Cortex of kidney (tissue), 1 donor: ENCODE measurements at places on chromosomes 16 and 17.

DNA sequence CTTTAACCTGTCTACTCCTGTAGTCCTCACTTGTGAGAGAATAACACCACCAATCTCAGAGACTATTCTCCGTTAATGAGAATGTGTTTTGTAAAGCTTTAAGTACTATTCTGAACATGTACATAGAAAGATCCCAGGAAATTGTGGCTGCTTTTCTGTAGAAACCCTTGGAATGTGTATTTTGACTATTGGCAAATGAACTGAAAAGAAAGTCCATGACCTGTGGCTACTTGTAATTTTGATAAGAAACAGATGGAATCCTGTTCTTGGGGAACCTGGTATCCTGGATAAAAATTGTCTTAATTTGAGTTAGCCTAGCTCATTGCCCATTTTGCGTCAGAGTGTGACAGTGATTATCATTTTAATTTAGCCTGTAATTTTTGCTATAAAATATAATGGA, 9.1 kb downstream of the CTCF start:
- DNase-seq = no peak

- DNase-seq = no peak
These were observed 10.9 kb downstream of the RBBP6 start for GRCh38 chr16:24550295-24550694.

GRCh38 chr17:31568121-31568520, 176.6 kb downstream of the RAB11FIP4 start:
- DNase-seq = no peak

- DNase-seq = no peak
These were observed 12.6 kb upstream of the OR1F1 start for GRCh38 chr16:3175157-3176093.

- DNase-seq = no peak
These were observed 3.4 kb upstream of the MLLT6 start for GRCh38 chr17:38701504-38702165.

DNA sequence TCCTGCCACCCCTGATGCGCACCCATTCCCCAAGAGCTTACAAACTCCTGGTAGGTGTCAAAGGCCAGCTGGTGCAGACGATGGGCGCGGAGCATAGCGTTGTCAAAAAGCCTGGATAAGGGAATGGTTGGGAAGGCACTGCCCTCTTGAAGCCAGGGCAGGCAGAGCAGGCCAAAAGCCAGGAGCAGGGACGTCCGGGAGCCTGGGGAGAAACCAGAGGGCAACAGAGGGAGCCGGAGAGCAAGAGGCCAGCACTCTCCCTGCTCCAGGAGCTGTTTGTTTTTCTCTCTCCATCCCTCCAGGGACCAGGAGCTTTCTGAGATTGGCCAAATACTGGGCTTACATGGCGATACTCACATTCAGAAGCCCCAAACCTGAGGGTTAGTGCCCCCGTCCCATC, 334 bp downstream of the GH1 start:
- no peak for DNase-seq

- DNase-seq = no peak
These were observed 71.5 kb upstream of the DNAJA2 start for GRCh38 chr16:47045023-47045422.

DNA sequence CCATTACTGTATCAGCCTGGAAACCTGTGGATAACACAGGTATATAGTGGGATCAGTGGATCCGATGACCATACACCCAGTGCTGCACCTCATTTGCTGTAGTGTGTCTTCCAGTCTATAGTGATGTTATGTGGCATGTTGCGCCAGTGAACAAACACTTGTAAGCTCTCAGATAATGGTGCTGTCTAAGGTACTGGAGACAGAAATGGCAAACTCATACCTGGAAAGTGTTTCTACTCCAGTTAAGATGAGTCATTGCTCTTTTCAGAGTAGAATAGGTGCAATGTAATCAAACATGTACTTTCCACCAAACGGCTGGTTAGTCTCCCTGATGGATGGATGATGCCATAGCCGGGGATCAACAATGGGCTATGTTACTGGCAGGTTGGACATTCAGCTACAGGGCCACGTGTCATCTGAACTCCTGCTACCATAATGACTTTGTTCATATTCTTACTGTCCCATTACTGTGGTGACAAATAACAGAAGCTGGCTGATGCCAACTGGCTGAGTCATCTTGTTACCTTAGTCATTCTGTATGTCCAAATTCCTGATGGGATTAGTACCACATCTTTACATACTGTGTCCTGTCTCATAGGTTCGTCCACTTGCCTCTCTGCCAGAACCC, 6.3 kb downstream of the CCL11 start:
- no peak for DNase-seq

GRCh38 chr17:27577884-27578717, 52.9 kb upstream of the LGALS9 start:
- no peak for DNase-seq

DNA sequence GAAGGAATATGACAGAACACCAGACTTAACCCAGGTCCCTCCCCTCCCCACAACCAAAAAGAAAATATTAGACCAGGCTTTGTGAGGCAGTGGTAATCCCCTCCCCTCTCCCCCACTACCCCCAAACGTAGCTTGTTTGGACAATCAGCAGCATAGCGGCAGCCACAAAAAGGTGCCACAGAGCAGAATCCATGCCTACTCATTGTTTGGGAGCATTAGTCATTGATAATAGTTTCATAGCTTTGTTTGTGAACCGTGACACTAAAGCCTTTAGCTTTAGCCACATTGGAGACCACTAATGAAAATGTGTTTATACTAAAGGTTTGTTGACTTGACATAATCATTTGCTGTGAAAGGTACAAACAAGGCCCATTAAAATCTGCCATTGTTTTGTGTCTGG, 65.1 kb downstream of the NUP93 start:
- DNase-seq = no peak

GRCh38 chr16:56910654-56911539, 21.0 kb upstream of the HERPUD1 start:
- no peak for DNase-seq

DNA sequence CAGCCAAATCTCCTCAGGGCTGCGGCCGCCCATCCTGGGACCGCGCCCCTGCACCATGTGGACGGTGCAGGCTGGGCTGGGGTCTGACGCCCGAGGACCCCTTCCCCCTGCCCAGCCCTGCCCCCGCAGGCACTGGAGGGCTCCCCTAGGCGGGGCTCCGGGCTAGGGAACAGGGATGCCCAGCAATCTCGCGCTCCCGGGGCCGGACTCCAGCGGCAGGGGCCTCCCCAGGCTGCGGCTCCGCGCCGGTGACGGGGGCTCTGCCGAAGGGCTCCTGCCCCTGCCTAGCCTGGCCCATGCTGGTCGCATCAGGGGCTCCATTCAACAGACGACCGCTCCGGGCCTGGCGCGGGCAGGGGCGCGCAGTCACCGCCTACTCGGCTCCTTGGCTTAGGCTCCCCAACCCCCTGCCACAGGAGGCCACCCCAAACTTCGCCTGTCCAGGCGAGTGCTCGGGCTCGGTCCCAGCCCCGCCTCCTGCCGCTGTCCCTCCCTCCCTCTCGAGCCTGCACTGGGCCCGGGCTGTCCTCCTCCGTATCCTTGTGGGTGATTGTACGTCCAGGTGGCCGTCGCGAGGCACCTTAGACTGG, 27.4 kb upstream of the ADORA2B start:
- no peak for DNase-seq

DNA sequence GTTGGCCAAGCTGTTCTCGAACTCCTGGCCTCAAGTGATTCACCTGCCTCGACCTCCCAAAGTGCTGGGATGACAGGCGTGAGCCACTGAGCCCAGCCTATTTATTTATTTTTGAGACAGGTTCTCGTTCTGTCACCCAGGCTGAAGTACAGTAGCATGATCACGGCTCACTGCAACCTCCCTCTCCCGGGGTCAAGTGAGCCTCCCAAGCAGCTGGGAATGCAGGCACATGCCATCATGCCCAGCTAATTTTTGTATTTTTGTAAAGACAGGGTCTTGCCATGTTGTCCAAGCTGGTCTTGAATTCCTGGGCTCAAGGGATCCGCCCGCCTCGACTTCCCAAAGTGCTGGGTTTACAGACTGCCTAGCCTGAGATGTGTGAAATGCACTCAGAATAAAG, 10.2 kb upstream of the SEC14L1 start:
- DNase-seq = no peak

- DNase-seq = no peak
These were observed 24.6 kb downstream of the C16orf90 start for GRCh38 chr16:3470723-3471122.

DNA sequence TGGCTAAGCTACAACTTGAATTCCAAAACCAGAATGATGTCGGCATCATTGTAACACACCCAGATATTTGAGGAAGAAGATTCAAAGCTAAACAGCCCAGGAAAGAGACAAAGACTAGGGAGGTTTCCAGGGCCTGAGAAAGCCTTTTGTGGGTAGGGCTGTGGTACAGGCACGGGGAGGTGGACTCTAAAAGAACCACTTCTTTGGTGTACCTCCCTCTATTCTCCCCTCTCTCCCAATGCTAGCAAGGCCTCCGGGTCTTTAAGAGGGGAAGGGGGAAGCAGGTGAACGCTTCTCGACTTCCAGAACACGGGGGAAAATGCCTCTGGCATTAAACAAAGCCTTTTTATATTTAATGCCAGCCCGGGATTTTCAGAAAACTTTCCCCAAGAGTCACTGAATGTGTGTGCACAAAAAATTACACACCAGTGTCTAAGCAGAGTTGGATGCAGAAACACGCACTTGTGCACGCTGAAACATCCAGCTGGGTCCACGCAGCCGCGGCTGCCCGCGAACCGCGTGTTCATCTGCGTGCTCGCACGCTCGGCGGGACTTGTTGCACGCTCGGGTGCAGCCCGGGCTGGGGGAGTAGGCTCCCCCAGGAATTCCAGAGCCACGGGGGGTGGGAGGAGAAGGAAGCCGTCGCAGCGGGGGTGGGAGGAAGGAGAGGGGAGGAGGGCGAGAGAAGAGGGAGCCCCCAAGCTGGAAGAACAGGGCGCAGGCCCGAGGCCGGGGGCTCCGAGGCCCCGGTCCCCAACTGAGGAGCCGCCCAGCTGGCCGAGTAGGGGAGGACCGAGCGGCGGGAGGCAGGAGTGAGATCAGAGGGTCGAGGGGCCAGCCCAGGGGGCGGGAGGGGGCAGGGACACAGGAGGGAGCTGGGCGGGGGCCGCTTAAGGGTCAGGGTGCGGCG, 20.1 kb upstream of the ZNF423 start:
- no peak for DNase-seq

DNA sequence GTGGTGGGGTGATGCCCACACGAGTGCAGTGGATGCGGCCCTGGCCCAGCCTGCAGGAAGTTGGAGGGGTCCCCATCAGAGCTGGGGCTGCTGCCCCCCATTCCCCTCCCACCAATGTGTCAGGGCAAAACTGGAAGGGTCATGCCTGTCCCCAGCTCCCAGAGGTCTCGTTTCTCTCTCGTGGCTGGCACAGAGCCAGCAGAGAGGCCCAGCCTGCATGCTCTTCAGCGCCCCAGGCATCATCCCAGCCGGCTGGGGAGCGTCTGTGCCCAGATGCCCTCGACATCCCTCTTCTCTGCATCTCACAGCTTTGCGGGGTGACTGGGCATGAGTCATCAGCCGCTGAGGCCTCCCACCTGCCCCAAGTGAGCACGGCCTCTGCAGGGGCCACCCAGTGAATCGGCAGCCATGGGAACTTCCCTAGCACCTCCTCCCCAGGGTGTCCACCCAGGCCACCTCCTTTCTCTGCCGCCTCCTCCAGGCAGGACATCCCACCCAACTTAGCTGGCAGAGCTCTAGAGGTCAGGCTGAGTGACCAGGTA, 9.8 kb upstream of the CSNK1D start:
- no peak for DNase-seq

GRCh38 chr17:81513372-81513752, 763 bp upstream of the ACTG1 start:
- DNase-seq = no peak

DNA sequence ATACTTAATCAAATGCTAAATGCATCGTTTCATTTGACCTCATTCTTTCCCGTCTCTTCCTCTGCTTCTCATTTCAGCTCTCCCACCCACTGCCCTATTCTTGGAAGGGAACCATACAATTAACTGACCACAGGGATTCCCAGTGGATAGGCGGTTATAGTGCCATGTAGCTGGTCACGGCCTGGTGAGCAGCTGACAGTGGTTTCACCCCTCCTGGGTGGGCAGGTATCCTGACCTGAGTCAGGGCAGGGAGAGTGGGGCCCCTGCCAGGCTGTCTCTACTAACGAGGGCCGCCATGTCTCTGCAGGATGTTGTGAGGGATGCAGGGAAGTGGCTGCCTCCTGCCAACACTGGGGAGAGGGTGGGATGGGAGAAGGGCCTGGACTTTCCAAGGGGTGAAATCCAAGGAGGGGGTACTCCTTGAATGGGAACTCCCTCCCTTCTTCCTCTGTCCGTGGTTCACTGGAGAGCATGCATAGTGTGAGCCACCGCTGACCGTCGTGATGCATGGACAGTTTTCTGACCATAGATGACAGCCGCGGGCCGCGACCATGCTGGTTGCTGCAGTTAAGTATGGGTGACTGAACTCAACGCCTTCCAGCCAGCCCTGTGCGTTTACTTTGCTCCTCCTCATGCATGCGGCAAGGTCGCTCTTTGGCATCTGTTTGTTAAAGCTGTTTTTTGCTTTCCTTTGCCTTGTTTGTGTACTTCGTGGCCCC, 95.9 kb downstream of the RPTOR start:
- DNase-seq = no peak

GRCh38 chr17:79811011-79811867, 14.4 kb upstream of the CBX8 start:
- DNase-seq = no peak

DNA sequence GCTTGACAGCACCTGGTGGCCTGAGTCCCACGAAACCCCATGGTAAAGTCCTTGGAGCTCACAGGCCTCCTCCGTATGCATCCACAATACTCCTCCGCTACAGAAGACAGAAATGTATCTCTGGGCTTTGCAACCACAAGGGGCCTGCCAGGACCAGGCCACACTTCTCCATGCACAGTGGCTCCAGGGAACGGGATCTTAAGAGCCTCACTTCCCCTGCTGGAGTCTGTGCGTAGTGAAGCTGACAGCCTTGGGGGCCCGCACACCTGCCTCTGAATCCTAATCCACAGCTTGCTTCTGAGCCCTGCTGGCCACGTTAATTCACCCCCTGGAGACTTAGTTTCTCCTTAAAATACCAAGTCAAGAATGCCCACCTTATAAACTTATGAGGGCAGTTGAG, 125.7 kb downstream of the COPRS start:
- no peak for DNase-seq

DNA sequence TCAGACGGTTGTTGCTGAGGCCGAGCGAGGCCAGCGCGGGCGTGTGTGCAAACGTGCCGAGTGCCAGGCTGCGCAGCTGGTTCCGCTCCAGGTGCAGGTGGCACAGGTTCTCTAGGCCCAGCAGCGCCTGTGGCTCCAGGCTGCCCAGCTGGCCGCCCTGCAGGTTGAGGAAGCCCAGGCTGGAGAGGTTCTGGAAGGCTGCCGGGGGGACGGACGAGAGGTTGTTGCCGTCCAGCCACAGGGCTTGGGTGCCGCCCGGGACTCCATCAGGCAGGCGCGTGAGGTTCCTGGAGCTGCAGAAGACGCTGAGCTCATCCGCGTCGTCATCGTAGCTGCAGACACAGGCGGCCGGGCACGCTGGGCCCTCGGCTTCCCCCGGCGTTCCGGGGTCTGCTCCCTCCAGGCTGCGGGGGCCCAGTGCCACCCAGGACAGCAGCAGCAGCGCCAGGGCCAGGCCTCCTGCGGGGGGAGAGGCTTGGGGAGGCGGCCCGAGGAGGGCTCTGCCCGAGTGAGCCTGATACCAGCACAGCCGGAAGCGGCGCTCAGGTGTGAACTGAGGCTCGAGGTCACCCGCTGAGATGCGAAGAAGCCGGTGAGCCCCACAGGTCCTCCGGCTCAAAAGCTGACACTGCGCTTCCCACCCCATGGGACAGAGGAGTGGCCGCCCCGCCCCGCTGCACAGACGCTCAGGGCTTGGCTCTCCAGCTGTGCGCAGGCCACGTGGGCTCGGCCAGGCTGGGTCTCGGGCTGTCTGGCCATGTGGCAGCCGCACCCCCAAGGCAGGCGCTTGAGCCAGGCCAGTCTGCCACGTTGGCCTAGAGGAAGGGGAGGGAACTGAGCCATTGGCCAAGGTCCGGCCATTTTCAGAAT, 1.3 kb downstream of the IGFALS start:
- DNase-seq = no peak
